ENCODE measurements at places on chromosomes 6 and 20.

GRCh38 chr6:130575971-130576370 is 210.2 kb downstream of the TMEM200A start:
- DNase-seq = no peak

DNA sequence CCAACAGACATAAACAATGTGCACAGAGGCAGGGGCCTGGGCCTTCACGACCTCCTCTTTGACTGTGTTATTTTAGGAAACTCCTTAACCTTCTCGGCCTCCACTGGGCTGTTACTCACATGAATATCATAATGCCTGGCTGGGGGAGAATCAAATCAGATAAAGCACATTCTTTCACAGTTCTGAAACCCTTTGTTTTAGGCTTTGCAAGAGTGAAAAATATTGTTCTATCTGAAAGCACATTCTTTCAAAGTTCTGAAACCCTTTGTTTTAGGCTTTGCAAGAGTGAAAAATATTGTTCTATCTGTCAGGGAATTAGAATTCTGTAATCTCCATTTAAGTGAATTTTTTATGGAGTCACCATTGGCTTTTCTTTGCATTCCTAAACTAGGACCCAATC is 50.7 kb upstream of the SYNDIG1 start:
- no peak for DNase-seq

DNA sequence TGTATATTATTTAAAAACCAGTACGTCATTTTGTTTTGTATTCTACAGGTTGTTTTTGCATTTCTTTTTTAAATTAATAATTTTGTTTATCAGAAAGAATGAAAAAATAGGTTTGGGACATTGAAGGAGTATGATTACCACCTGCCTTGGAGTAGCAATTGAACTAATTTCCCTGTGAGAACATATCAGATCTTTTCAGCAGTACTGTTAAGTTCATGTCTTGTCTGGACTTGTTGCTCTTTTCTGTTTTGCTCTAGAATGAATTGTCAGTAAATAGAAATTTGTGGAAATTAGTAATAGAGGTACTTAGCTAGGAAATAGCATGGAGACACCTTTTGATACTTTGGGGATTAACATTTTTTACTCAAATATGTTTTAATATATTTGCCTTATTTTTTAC is 24.3 kb downstream of the HSF2 start:
- no peak for DNase-seq

DNA sequence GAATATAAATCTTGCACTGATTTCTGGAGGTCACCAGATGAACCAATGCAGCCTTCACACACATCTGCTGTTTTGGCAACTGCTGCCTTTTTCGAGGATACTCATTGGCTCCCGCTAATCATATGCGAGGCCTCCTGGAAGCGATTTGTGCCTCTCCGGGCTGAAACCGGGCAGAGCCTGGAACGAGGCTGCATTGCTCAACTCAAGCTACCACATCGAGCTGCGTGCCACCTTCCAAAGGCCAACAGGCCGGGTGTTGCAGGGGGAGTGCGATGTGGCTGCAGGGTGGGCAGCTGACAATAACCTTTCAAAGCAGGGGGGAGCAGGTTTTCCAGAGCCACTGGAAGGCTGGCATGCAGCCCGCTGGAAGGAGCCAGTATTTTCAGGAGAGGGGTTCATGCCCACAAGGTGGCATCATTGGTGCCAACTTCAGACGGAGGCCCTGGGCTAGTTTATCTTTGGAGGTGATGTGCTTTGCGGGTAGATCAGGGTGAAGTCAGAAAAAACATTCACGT is 122.6 kb upstream of the IFNGR1 start:
- peak; percentile 23 for DNase-seq

- DNase-seq = no peak
These were observed 1188.0 kb downstream of the GRIK2 start for GRCh38 chr6:102581378-102582124.

DNA sequence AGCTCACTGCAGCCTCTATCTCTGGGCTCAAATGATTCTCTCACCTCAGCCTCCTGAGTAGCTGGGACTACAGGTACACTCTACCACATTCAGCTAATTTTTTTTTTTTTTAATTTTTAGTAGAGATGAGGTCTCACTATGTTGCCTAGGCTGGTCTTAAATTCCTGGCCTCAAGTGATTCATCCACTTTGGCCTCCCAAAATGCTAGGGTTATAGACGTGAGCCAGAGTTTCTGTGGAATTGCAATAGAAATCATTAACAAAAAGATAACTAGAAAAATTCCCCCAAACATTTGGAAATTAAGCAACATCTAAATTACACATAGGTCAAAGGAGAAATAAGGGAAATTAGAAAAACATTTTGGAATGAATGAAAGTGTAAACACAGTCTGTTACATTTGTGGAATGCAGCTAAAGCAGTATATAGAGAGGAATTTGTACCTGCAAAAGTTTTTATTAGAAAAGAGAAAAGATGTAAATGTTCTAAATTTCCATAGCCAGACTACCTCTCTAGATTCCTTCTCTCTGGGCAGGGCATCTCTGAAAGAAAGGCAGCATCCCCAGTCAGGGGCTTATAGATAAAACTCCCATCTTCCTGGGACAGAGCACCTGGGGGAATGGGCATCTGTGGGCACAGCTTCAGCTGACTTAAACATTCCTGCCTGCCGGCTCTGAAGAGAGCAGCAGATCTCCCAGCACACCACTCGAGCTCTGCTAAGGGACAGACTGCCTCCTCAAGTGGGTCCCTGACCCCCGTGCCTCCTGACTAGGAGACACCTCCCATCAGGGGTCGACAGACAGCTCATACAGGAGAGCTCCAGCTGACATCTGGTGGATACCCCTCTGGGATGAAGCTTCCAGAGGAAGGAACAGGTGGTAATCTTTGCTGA is 51.3 kb downstream of the ATRN start:
- no peak for DNase-seq

GRCh38 chr6:78910591-78911171 is 43.3 kb downstream of the IRAK1BP1 start:
- DNase-seq = no peak

GRCh38 chr6:79494841-79495240 is 42.4 kb downstream of the LCA5 start:
- DNase-seq = no peak

- DNase-seq = peak; percentile 3
These were observed 3.7 kb upstream of the SYNDIG1 start for GRCh38 chr20:24465730-24466129.

- peak; percentile 40 for DNase-seq
These were observed 47.4 kb upstream of the FAM83D start for GRCh38 chr20:38878866-38879265.

- no peak for DNase-seq
These were observed 341.7 kb upstream of the HTR1E start for GRCh38 chr6:86595641-86596040.

DNA sequence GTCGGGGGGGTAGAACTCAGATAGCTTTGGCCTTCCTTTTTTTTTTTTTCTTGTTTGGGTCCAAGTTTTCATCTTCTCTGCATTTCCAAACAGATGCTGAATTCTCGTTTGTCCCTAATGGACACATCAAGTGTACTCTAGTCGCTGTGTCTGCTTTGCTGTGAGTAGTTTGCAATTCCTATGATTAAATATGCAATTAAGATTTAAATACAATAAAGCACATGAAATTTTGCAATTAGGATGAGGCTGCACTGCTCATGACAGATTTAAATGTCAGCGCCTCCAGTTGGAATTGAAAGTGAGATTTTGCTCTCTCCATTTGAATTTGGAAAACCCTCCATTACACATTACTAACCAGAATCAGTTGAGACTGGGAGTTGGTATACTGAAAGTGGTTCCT is 70.4 kb downstream of the PFDN4 start:
- DNase-seq = no peak

GRCh38 chr6:139271056-139271455 is 20.7 kb downstream of the TXLNB start:
- peak; percentile 89 for DNase-seq

GRCh38 chr20:23632711-23633573 is 4.8 kb downstream of the CST3 start:
- no peak for DNase-seq
